Mammary epithelial cell (primary cell): ENCODE measurements at places on chromosomes 1 and 21.

- no peak for DNase-seq
These were observed 86.4 kb downstream of the KCNK1 start for GRCh38 chr1:233700338-233700737.

DNA sequence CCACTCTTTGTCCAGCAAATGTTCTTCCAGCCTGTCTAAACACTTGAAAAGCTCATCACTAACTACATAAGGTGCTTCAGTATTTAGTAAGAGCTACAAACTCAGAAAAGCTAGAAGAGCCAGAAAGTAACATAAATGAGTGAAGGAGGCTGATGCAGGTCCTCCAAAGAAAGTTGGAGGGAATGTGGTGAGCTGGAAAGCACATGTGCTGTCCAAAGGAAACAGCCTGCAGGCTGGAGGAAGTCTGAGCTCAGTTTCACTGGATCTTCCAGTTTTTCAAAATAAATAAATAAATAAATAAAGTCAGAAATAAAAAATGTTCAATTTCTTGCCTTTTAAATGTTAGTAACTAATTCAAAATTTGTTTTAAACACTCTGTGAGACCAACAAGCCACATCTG, 25.5 kb downstream of the ZC3H11B start:
- no peak for DNase-seq

GRCh38 chr1:243729956-243730355, 120.1 kb downstream of the AKT3 start:
- no peak for DNase-seq

- DNase-seq: no peak
These were observed 418.9 kb upstream of the ADGRL2 start for GRCh38 chr1:81381881-81382280.

DNA sequence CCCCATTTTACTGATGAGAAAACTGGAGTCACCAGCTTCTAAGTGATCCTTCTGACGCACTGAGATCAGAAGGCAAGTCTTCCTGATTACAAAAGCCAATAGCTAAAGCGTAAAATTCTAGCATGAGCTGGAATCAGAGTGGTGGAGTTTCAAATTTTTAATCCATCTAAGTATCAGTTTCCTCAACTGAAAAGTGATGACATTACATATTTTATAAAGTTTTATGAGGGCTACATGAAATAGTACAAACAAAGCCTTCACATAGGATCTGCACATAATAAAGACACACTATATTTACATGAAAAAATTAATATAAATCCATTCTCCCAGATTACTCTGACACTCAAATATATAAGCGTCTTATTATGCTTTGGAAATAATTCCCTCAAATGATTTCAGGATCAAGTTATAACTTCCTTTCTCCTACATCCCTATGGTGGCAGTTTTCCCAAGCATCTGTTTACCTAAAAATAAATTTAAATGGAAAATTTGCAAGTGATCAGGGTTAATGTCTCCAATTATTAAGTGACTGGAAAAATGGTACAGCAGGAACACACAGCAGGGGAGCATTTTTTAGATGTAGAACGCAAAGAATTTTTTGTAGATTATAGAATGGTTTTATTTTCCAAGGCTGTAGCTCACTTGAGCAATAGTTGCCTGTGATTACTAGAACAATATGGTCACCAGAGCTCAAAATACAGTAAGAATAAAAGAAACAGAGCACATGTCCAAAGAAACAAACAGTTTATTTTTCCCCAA, 490.4 kb upstream of the C1orf87 start:
- DNase-seq: no peak

DNA sequence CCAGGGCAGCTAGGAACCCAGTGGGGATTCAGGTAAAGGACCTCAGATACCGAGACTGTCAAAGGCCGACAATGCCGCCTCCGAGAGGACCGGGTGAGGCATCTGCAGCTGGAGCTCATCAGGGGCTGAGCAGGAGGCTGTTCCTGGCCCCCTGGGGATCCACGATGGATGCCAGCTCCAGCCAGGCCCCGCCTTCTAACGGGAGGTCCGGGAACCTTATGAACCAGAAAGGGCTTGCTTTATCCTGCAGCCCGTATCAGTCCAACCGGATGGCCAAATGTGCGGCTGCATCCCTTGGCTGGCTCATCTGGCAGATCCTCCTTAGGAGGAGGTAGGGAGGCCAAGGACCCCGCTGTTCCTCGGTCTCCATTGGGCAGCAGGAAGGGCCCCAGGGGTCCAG, 32.0 kb downstream of the SLC45A1 start:
- DNase-seq: no peak

DNA sequence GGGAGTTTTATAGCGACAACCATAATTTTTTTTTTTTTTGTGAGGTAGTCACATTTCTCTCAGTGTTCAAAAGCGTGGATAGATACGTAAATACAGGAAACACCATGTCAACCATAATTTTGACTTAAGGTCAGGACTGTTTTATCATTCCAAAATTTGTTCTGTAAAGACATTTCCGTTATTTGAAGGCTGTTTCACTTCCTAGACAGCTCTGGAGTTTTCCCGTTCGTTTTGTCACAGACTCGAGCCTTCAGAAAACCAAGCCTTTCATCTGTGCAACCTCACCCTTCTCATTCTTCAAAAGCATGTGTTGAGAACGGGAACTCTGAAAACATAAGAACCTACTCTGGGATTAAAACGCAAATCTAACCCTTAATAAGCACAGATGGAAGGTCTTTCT, 17.9 kb downstream of the SIM2 start:
- no peak for DNase-seq

GRCh38 chr1:193009501-193009900, 49.7 kb downstream of the UCHL5 start:
- no peak for DNase-seq

DNA sequence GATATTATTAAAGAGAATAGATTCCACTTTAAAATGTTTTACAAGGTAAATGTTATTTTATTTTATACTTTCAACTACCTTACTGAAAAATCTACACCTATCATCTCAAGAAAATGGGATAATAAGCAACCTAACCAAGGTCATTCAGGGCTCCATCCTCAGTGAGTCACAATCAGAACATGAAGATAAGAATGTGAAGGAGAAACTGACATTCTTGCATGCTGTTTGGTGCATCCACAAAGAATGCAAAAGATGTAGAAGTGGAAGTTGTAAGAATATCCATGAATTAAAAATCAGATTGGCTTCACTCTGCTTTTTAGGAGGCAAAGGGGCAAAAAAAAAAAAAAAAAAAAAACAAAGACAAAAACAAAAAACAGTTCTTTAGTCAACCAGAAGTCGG, 6.5 kb downstream of the WARS2 start:
- DNase-seq: no peak

DNA sequence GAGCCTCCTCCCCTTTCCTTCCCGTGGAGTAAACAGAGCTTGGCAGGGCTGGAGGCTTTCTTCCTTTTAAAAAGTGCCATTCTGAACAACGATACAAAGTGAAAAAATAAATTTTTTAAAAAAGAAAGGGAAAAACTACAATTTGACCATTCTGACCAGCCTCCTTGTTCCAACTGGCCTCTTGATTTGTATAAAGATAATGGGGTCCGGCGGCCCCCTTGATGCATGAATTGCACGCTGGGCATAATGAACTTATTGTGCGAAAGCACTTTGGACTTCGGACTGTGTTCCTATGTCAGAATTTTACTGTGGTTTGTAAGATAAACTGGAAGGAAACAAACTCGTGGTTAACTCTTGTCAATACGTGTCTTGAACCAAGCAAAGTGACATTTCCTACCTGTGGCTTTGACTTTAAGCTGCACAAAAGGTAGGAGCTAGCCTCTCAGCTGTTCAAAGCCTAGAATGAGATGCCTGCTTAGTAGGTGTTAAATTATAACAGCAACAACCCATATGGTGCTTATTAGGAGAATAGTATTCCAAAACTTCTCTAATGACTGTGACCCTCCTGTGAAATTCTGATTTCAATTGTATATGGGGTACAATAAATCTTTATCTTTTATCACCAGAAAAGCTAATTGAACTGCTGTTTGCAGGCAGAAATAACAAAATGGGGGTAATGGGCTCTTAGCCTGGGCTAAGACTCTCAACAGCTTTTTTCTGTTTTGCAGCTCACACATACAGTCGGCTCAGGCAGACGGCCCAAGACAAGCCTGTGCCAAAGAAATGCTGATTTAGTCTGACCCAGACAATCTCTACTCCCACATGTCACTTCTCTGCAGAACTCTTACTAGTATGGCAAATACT, 9.3 kb downstream of the IRF2BP2 start:
- peak; percentile 35 for DNase-seq

- DNase-seq: no peak
These were observed 26.2 kb upstream of the SLAMF1 start for GRCh38 chr1:160672789-160673695.

GRCh38 chr1:43651902-43652301, 2.0 kb downstream of the KDM4A start:
- DNase-seq: no peak

GRCh38 chr1:3803905-3804626, 7.8 kb upstream of the LRRC47 start:
- no peak for DNase-seq

DNA sequence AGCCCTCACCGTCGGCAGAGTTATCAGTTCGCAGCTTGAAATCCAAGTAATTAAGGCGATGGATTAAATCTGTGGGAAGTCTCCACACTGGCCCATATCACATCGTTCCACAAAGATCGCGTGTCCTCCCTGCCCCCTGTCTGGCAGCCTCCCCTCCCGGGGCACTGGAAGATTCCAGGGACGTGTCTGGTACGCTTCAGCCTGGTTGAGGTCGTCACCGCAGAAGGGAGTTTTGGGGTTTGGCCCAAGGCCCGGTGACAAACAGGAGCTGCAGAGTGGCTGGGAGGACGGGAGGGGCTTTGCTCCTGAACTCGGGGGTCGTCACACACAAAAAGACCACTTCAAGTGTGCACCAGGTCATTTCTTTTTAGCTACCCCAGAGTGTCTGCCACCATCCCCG, 51.1 kb downstream of the PRDM16 start:
- DNase-seq: no peak

GRCh38 chr1:180954005-180954800, 41.5 kb downstream of the KIAA1614 start:
- DNase-seq: no peak

- no peak for DNase-seq
These were observed 23.8 kb upstream of the FAM163A start for GRCh38 chr1:179719272-179719671.

DNA sequence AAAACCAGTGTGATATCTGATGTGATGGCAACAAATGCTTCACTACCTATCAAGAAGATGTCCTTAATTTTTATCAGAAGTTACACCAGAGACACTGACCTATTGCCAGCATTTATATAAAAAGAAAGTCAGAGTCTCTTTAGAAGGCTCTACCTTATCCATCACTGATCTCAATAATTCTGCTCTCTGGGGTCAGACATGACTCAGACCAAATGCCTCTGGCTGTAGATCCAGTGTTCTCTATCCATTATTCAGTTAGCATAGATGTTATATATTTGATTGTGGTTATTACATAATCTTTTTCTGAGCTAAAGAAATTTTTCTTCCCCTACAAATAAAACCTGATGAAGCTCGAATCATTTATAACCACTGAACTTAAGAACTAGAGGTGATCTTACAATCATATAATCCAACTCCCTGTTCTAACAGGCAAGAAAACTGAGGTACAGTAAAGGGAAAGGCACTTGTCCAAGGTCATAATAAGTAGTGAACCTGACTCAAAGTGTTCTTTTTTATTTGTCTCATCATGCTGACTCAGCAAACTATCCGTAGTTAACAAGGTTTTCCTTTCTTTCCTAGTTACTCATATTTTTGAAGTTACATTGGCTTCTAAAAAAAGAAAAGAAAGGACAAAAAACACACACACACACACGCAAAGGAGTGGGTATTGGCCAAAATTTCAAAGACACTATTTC, 43.6 kb upstream of the ESRRG start:
- DNase-seq: peak; percentile 36

DNA sequence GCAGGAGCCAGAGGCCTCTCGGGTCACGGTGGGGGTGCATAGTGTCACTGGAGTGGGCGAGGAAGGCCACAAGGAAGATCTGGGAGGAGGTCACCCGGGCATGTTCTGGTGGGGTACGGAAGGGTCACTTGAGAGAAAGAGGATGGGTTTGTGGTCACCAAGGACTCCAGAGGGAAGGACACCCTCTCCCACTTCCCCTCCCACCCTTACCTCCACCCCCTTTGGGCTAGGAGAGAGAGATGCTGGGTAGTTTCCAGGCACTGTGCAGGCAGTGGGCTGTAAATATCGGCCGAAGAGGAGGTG, 703 bp downstream of the AMIGO1 start:
- no peak for DNase-seq

GRCh38 chr1:88168126-88168525, 515.9 kb upstream of the PKN2 start:
- no peak for DNase-seq

DNA sequence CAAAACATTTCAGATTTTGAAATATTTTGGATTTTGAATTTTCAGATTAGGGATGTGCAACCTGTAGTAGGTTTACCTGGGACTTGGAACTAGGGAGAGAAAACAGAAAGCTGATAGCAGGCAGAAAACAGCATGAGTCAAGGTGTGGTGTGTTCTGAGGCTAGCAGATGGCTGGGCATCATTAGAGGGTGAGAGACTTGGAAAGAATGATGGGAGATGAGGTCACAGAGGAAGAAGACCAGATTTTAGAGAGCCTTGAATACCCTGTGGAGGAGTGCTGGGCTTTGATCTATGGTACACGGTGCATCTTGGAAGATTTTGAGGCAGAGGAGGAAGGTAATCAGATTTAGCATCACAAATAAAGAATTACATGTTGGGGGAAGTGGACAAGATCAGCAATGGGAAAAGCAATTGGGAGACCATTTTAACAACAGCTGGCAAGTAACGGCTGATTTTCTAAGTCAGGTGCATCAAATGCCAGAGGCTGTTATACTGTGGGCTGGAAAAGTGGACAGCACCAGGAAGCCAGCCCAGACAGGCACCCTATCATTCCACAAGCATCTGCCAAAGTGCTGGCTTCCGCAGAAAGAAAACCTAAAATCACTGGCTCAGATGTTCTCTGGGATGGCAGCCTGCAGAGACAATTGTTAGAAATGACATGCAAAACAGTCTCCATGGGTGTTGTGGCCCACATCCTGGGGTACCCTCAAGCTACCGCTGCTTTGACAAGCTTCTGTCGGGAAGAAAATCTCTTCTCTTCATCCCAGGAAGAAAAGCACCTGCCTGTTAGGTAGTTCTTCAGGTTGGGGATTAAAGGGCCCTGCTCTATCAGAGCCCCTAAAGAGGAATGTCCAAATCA, 30.9 kb upstream of the CAMK1G start:
- DNase-seq: peak; percentile 51

- DNase-seq: no peak
These were observed 1515.2 kb downstream of the PLA2G4A start for GRCh38 chr1:188343914-188344313.

DNA sequence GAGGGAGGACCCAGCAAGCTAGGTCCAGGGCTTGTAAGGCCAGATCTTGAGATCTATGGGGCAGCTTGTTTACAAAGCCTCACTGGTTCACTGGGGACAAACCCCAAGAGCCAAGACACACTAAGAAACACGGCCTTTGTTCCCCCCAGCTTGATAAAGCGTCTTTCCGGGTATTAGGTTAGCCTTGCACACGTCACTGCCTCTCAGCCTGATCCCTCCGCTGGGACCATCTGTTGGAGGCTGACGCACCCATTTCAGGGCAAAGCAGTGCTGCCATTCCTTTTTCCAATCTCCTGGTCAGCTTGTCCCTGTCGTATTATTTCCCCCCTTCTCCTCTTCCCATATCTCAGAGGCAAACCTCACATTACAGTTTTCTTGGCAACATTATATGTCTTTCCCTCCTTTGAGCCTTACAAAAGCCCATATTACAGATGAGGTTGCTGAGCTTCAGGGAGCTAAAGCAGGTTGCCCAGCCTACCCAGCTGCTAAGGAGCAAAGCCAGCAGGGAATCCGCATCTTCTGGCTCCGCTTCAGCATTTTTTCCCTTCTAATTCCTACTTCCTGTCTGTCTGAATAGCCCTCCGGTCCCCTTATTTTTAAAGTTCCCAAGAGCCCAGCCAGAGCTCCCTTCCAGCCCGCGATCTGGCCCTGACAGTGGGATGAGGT, 4.1 kb downstream of the HEYL start:
- DNase-seq: no peak
